Fibroblast of upper back skin (primary cell): ENCODE measurements at places on chromosomes 5 and 9.
A peak's percentile ranks its signal among the peaks of the same experiment; 100 is the strongest.

DNA sequence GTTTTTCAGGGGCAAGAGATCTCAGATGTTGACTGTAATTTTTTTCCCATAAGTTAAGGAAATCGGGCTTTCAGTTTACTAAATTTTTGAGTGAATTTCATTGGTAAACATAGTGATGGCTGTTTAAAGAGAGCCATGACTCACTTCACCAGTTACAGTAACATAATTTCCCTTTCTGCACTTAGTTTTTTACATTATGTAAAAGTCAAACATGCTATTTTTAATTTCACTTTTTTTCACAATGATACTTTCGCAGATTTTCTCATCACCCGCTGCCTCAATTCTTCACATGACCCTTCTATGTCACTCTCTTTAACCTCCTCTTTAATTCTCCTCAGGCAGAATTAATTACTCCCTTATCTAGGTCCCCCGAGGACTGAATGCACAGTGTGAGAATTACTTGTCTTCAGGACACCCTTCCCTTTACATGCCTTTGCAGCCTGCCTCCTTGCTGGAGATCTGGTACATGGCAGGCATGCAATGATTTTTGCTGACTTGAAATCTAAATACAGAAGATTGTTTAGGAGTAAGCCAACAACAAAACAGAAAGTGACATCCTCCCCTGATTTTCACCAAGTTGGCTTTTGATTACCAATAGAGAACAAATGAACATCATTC lies 217.5 kb upstream of the S1PR3 start:
- DNase-seq = no peak

- no peak for DNase-seq
Observed at GRCh38 chr5:15338546-15338945, 161.4 kb upstream of the FBXL7 start.

GRCh38 chr5:171592736-171593135 lies 173.3 kb downstream of the FGF18 start:
- DNase-seq = peak; percentile 47

DNA sequence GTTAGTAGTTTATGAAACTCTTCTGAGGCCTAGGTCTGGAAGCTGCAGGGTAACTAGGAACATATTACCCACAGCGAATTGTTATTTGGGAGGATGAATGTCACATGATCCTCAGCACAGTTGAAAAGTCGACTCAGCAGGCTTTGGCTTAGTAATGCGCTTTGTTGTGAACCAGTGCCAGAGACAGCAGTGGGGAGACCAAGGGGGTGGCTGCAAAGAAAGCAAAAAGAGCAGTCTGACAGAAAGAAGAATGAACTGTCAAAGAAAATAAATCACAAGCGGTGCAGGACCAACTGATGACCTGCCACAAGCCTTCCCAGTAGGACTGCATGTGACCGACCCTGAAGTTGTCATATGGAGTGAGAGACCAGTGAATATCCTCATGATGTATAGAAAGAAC lies 170.0 kb downstream of the CCDC171 start:
- DNase-seq = peak; percentile 50

DNA sequence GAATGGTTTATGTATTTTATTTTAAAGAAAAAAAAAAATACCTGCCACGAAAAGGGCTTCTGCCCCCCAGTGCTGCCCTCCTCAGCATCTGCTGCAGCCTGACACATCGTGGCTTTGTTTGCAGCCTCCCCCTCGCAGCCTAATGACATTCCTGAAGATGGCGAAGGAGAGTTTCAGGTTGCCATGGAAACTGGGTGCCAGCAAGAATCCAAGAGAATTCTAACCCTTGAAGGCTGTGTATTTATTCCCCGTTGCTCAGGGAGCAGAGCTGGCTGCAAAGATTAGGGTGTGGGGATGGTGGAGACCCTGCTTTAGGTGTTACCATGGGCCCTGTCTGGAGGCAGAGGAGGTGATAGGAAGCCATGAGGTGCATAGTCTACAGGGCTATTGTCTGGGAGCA lies 126.6 kb downstream of the NSG2 start:
- no peak for DNase-seq
